ENCODE measurements at places on chromosomes 16 and 17.

- DNase-seq, result no peak
These were observed 16.6 kb upstream of the SLC5A11 start for GRCh38 chr16:24829153-24829552.

DNA sequence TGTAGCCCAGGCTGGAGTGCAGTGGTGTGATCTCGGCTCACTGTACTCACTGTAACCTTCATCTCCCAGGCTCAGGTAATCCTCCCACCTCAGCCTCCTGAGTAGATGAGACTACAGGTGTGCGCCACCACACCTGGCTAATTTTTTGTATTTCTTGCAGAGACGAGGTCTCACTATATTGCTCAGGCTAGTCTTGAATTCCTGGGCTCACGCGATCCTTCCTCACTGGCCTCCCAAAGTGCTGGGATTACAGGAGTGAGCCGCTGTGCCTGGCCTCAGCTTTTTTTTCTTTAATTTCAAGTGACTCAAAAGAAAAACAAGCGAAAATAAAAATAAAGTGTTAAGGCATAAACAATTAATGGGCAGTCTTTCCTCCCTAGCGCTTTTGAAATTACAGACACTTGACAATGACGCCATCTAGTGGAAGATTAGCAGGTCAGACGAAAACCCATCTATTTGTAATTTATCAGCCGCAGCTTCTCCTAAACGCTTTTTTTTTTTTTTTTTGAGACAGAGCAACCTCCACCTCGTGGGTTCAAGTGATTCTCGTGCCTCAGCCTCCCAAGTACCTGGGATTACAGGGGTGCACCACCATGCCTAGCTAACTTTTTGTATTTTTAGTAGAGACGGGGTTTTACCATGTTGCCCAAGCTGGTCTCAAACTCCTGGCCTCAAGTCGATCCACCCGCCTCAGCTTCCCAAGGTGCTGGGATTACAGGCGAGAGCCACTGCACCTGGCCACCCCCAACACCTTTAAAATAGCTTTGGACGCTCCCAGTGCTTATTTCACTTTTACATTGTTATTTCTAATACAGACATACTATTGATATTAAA, 28.1 kb upstream of the PECAM1 start:
- no peak for DNase-seq

- DNase-seq, result no peak
These were observed 1.7 kb downstream of the ZNF469 start for GRCh38 chr16:88384222-88385111.

DNA sequence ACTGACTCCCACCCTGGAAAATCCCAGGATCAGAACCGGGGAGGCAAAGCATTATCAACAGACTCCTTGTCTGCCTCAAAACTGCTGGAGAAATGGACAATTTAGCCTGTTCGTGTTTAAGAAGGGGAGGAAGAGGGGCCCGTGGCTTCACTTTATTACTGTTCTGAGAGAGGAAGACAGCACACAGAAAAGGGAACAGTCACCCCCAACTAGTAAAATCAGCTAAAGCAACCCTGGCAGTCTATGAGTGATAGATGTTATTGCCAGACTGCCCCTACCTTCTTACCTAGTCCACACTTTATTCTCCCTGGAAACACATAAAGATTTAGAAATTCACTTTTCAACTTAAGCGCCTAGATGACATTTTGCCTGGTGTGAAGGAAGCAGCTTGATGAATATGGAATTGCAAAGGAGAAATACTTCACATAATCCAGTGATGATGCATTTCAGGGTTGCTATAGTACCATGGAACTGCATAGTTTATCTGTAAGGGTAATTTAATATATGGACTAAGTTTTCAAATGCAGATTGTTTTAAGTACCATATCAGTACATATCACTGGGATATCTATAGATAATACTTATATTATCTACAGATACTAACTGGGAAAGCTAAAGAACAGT, 36.9 kb upstream of the TRAP1 start:
- no peak for DNase-seq

Data from Peyer's patch (tissue), 4 donors.